ENCODE measurements at places on chromosomes 5 and 9.
A peak's percentile ranks its signal among the peaks of the same experiment; 100 is the strongest.

DNA sequence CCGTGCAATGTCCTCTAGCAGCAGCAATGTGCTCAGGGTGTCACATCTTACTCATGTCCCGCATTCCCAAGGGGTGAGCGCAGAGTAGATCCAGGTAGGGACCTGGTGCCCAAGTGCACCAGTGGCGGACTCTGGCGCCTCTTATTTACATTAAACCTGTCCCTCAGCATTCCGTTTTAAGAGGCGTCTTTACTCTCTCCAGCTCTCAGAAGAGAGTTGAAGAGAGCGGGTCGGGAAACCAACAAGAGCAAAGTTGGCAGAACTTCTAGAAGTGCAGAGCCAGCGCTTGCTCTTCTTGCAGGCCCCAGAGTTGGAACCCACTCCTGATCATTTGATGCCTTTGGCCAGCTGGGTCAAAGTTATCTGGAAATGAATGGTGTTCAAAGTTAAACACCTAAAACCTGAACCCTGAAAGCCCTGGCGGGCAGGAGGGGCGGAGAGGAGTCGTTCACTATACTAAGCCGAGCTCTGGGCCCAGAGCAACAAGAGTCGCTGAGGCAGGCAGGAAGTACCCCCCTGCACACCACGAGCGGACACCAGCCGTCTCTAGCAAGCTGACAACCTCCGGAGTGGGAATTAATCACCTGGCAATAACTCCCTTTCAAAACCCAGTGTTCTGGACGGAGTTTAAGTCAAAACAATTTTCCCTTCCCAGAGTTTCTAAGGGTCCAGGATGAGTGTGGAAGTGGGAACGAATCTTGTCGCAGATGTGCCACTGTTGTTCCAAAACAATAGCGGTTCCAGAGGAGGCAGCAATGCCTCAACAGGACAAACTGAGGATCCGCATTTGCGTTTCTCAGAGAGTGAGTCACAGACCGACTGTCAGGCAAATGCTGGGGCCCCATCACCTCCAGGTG, 122.8 kb downstream of the TMEM161B start:
- DNase-seq = no peak

DNA sequence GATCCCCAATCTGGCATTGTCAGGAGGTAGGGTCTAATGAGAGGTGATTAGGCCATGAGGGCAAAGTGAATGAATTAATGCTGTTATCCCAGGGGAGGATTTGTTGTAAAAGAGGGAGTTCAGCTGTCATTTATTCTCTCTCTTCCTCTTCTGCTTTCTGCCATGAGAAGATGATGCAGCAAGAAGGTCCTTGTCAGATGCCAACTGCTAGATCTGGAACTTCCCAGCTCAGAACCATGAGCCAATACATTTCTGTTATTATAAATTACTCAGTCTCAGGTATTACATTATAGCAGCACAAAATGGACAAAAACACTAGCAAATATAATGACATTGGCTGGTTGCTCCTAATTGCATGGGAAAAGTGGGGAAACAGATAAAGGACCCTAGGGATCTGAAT, 15.6 kb upstream of the BICD2 start:
- no peak for DNase-seq

DNA sequence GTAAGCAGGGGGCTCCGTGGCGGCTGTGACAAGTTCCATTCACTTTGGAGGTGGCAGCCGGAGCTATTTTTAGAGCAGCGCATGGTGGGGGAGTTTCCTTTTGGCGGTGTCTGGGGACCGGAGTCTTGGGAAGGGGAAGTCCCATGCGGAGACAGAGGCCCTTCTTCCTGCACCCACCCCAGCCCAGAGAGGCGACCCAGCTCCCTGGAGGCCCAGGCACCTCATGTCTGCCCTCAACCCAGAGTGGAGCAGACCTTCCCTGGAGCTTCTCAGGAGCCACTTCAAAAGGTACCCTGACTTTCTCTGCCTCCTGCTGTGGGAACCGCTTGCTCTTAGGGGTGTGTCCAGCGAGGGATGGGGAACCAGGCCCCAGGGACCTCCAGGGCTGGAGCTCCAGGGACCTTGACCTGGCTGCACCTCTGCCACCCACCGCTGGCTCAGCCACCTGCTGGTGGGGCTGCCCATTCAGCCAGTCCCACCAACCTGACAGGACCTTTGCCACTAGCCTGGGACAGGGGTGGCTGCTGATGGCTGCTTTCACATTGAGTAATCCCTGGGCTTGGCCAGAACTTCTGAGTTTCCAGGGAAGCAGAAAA, 34.1 kb downstream of the NEK6 start:
- DNase-seq = no peak

- DNase-seq = no peak
Measured at GRCh38 chr5:3027185-3027865, 275.8 kb upstream of the IRX2 start.

GRCh38 chr5:139896718-139897117, 101.1 kb downstream of the PSD2 start:
- DNase-seq = no peak

GRCh38 chr5:39203275-39203922, 16.0 kb downstream of the FYB1 start:
- no peak for DNase-seq

GRCh38 chr5:103486739-103487138, 75.8 kb downstream of the NUDT12 start:
- no peak for DNase-seq

DNA sequence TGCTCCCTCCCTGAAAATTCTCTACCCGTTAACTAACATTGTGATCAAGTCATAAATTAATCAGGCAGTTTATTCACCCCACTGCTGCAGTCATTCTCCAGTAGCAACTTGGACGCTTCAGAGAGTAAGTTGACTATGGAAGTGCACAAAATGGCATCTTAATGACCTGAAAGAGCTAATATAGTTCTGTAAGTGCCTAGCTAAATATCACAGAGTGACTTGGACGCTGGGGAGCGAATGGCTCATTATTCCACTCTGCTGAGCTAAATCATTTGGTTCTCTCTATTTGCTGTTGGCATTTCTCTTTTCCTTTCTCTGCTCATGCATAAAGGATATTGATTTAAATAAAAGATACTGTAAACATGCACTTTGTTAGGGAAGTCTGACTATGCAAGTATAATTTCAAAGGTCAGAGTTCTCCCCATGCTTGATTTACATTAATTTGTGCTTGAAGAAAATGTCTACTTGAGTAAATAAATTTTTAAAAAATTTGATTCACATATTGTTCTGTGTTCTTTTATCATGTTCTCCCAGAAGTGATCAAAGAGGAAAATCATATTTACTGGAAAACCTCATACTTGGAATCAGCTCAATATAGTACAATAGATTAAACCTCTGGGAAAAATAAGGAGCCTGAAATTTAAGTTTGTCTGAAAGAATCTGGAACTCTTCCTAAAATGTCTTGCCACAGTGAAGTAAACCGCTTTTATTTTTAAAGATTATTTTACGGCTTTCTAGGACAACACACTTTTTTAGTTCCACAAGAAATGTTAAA, 169.5 kb upstream of the HAPLN1 start:
- DNase-seq = peak; percentile 30

DNA sequence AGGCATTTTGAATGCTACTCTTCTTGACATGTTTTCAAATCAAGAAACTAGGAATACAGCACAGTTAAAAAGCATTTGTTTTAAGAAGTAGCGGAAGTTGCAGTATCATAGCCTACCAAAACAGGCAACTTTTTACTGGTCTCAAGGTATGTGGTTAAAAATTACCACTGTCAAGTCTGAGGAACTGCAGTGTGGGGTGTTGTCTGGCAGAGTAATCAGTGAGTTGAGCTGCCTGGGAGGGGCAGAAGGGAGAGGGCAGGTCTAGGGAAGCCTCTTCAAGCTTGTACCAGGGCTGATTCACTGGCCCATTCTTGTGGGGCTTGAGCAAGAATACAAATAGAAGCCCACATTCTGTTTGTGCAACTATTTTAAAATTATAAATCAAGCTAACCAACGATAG, 42.4 kb upstream of the SV2C start:
- DNase-seq = no peak

GRCh38 chr5:141677415-141677814, 4.6 kb downstream of the ARAP3 start:
- no peak for DNase-seq

- DNase-seq = no peak
Measured at GRCh38 chr5:132592521-132592920, 35.7 kb downstream of the RAD50 start.

DNA sequence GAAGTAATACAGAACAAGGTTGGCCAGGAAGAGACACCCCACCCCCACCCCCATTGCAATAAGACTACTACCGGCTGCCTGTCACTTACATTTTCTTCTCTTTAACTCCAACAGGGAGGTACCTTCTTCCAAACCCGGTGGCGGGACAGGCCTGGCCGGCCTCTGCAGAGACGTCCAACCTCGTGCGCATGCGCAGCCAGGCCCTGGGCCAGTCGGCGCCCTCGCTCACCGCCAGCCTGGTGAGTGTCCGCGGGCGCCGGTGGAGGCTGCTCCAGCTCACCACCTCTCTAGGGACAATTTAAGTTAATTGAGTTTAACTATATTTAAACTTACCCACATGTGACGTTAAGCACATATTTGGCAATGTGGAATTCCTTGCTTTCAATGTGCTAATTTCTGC, 192.4 kb downstream of the MAST4 start:
- no peak for DNase-seq

GRCh38 chr9:95507464-95508241, 9.1 kb downstream of the PTCH1 start:
- peak; percentile 18 for DNase-seq

DNA sequence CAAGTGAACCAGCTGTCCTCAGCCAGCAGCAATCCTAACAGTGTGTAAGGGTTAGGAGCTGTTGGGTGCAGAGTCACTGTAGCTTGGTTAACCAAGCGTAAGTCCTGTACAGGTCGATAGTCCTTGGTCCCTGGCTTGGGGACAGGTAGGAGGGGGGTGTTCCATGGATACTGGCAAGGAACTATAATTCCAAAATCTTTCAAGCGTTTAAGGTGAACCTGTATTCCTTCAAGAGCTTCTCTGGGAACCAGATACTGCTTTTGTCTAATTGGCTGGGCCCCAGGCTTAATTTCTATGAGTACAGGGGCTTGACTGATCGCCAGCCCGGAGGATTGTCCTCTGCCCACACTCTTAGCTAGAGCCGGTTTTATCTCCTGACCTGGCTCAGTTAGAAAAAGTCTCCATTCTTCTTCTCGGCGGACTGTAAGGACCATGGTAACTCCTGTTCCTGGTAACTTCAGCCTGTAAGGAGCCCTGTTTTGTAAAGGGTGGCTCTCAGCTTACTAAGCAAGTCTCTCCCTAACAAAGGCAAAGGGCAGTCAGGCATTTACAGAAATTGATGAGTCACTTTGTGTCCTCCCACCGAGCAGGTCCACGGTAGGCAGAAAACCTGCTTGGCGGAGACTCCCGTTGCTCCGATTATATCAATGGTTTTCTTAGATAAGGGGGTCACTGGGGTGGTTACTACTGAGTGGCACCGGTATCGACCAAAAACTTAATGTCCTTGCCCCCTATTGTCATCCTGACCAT, 6.0 kb upstream of the ZNF354C start:
- DNase-seq = no peak

DNA sequence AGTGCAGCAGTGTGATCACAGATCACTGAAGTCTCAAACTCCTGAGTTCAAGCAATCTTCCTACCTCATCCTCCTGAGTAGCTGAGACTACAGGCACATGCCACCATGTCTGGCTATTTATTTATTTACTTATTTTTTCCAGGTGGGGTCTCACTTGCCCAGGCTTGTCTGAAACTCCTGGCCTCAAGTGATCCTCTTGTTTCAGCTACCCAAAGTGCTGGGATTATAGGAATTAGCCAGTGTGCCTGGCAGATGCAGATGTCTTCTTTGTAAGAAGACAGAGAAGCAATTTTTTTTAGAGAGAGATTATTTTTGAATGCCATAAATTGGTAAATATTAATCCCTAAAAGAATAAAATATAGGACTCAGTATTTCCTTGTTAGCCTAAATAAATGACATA, 54.3 kb downstream of the CHSY3 start:
- no peak for DNase-seq

GRCh38 chr9:122179054-122179689, 19.5 kb downstream of the MORN5 start:
- no peak for DNase-seq

GRCh38 chr5:166708291-166708690, 1583.2 kb upstream of the WWC1 start:
- DNase-seq = no peak

DNA sequence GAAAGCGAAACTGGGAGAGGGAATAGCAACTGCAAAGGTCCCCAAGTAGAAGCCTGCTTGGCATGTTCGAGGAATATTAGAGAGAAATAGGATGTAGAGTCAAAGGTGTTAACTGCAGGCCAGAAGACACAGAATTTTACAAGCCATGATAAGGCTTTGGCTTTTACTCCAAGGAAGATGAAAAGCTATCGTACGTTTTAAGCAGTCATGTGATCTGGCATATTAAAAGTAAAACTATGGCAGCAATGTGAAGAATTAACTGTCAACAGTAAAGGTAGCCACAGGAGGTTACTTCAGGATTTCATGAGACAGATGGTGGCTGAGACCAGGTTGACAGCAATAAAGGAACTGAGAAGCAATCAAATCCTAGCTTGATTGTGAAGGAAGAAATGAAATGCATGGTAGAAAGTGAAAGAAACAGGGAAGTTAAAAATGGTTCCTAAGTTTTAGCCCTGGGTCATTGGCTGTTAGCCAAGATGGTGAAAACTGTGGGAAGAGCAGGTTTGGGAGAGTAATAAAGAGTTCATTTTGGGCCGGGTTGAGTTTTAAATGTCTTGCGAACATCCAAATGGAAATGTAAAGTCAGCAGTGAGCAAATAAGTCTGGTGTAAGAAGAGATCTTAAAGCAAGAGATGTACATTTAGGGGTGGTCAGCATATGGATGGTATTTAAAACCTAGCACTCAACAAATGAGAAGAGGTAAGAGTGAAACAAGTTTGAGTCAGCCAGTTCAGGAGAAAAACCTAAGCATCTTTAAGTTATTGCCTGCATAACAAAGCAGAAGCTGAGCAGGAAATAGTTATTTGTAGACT, 20.3 kb upstream of the TTC33 start:
- no peak for DNase-seq

- no peak for DNase-seq
Measured at GRCh38 chr5:77262697-77263096, 52.2 kb downstream of the PDE8B start.

DNA sequence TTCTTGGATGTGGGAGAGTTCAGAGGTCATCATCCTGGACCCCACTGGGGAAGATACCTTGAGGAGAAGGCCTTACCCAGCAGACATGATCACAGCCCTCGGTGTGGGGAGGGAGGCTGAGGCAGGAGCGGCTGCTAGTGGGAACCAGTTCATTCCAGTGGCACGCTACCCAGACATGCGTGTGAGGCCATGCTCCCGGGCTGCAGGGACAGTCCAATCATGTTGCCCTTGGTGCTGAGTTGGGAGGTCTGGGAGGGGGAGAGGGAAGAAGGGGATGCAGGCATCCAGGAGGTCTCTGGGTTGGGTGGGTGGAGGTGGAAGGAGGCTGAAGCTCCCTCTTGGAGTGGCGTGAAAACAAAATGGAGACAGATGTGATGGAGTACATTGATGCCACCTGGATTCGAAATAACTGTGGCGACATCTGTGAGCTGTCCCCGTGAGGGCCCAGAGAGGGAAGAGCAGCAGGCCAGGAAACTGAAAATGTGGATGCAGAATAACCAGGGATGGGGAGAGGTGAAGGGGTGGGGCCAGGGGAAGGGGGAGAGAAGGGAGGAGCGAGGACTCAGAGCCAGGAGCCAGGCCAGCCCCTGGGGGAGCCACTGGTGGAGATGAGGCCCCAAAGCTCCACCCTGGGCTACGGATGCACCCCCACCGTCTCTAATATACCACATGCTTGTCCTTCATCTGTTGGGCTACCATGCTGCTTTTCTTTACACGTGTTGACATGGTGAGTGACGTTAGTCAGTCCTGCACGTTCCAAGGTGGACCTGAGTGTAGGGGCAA, 16.2 kb downstream of the NDUFS6 start:
- DNase-seq = no peak

- DNase-seq = no peak
Measured at GRCh38 chr9:131923766-131924165, 155.9 kb downstream of the MED27 start.
